Stimulated activated CD4-positive, alpha-beta T cell treated with anti-CD3 and anti-CD28 coated beads, TNF-alpha, amount 100 ng/mL, for 4 hours (primary cell): ENCODE measurements at places on chromosomes 13 and 19.

- DNase-seq = no peak
These were observed 49.7 kb downstream of the TGDS start for GRCh38 chr13:94546061-94546839.

DNA sequence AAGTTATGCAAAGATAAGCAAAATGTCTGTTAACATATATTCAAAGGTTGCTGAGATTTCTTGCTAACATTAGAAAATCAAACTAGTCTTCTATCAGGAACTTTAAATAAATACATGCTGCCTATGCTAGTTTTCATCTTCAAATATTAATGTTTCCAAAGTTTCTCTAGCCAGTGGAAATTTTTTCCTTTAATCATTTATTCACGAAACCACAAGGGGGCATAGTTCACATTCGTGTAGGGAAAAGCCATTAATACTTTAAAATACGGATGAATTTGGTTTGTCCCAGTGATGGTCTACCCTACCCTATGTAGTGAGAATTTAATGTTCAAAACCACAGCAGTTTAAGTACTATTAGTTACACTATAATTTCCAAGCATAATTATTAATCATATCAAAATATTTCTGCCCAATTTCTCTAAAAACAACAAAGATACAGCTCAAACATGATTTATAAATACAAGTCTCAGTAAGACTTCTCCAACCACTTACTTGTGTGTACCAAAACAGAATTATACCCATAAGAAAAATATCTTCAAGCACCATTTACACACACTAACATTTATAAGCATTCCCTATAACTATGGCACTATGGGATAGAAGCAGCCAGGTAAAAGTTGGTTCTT lies 16.2 kb downstream of the NUFIP1 start:
- no peak for DNase-seq

- no peak for DNase-seq
These were observed 56.1 kb downstream of the KL start for GRCh38 chr13:33072282-33072681.

- DNase-seq = no peak
These were observed 72.5 kb downstream of the PCDH17 start for GRCh38 chr13:57704031-57704430.

GRCh38 chr19:37902668-37903067 lies 3.7 kb downstream of the WDR87 start:
- DNase-seq = peak; percentile 65

DNA sequence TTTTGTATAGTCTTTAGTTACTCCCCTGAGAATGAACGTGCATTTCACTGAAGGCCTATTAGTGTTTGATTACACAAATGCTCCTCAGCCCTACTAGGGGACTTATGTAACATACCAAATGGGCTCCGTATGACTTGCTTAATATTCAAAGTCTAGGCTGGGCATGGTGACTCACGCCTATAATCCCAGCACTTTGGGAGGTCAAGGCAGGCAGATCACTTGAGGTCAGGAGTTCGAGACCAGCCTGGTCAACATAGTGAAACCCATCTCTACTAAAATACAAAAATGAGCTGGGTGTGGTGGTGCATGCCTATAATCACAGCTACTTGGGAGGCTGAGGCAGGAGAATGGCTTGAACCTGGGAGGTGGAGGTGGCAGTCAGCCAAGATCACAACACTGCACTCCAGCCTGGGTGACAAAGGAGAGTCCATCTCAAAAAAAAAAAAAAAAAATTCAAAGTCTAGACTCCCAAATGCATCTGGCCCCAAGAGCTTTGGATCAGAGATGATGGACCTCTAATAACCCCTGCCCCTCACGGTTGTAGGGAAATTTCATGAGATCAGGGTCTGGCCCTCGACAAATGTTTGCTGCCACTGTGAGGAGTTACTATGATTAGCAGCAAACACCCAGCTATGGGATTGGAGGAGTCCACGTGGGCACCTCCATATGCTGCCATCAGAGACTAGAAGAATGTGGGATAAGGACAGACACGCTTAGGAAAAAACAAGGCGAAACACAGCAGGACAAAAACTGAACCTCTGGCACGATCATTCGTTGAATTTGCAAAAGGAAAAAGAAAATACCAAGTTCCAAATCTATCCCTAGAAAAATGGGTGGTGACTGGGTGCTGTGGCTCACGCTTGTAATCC lies 4.6 kb downstream of the FBXO17 start:
- no peak for DNase-seq

DNA sequence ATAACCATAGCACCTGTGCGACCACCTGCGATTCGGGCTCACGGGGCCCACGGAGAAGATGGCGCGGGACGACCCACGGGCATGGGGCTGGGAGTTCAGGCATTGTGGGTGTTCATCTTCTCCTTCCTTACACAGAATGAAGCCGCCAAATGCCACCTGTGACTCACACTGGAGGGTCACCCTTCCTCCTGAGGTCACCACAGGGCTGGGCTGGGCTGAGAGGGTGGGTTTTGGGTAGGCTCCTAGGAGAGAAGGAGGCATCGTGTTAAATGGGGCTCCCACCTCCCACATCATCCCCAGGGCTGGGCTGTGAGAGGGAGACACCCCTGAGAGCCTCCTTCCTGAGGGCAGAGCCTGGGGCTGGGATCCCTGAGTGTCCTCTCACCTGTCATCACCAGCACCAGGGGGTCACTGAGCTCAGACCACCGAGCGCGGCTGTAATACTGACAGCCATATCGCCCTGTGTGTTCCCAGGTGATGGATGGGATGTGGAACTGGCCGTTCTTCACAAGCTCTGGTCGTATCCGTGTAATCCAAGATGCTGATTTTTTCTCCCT lies 1.4 kb downstream of the LILRB2 start:
- no peak for DNase-seq

GRCh38 chr19:16856091-16856490 lies 26.9 kb downstream of the SIN3B start:
- DNase-seq = no peak

DNA sequence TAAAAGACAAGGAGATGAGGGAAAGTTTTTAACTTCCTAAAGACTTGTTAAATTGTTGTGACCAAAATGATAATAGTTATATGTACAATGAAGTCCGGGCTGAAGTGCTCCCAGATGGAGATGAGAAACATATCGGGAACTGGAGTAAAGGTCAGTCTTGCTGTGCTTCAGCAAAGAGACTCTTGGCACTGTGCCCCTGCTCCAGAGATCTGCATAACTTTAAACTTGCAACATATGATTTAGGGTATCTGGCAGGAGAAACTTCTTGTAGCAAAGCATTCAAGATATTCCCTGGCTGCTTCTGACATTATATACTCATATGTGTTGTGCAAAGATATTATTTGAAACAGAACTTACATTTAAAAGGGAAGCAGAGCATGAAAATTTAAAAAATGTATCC lies 786.6 kb upstream of the SLITRK6 start:
- no peak for DNase-seq

- no peak for DNase-seq
These were observed 480.7 kb downstream of the MYO16 start for GRCh38 chr13:109110159-109110558.

- DNase-seq = no peak
These were observed 42.1 kb downstream of the LPAR6 start for GRCh38 chr13:48370815-48371214.

DNA sequence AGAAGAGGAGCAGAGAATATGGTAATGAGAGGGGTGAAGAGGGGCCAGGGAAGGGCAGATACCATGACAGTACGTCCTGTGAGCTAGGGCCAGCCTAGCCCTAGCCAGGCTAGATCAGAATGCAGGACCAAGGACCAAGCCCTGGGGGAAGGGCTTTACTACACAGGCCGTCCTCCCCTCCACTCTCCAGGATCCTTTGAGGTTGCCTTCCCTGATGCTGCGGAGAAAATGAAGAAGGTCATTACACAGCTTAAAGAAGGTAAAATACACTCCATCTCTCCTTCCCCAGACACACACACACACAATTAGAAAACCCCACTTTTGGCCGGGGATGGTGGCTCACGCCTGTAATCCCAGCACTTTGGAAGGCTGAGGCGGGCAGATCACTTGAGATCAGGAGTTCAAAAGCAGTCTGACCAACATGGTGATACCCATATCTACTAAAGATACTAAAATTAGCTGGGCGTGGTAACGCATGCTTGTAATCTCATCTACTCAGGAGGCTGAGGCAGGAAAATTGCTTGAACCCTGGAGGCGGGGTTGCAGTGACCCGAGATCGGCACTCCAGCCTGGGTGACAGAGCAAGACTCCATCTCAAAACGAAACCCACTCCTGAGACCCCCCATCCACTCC lies 8.5 kb downstream of the SPACA6 start:
- DNase-seq = no peak

- no peak for DNase-seq
These were observed 32.9 kb downstream of the TSHZ3 start for GRCh38 chr19:31316201-31316951.

DNA sequence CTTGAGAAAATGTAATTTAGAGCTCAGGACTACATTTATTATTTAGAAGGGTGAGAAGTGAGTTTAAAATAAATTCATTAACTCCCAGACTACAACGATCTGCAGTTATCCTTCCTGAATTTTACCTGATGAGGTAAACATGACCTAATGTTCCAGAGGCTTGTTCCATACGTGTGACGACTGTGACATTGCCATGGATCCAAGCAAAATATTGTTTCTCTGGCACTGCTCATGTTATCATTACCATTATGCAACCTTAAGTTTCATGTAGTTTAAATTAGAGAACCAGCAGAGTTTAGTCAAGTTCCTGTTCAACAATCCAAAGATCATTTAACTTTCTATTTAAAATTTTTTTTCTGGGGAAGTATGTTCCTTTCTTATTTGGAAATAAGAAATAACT lies 279.6 kb downstream of the KLF5 start:
- no peak for DNase-seq

DNA sequence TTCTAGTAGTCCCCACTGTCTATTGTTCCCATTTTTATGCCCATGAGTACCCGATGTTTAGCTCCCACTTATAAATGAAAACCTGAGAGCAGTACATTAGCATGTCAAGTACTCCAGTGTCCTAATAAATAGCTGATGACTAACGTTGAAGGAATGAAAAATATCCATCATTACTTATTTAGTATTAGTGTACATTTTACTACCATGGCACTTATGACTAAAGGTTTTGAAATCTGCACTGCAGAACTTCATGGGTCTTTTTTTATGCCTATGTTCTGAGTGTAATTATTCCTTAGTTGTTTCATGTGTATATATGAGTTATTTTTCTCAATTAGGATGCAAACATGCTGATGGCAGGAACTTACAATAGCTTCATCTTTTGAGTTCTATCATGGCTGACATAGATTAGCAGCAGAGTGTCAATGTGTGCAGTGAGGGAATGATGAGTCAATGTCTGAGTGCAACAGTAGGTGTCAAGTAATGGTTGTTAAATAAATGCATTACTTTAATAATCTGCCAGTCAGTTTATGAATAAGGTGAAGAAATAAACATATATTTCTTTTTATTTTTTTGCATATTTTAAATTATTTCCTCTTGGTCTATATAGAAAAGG lies 188.4 kb downstream of the ITGBL1 start:
- no peak for DNase-seq

- no peak for DNase-seq
These were observed 221.7 kb upstream of the SPRY2 start for GRCh38 chr13:80562433-80563156.

- DNase-seq = peak; percentile 35
These were observed 8.9 kb downstream of the ACTN4 start for GRCh38 chr19:38656171-38656981.

DNA sequence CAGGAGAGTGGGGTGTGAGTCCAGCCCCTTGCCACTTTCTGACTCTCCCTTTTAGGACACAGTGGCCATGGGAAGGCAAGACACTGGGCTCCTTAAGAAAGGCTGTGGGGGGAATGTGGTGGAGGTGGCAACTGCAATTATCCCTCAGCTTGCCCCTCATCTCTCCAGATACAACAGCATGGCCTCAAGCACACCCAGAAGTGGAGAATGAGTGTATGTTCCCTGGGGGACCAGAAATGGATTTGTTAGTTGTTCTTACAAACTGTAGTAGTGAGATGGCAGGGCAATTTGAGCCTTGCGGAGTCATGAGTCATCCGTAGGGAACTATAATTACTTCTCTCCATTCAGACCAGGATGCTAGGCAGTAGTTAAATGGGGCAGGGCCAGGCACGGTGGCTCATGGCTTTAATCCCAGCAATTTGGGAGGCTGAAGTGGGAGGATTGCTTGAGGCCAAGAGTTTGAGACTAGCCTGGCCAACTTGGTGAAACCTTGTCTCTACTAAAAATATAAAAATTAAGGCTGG lies 25.6 kb upstream of the CXCL17 start:
- DNase-seq = no peak
